NCI-H446 (cell line): ENCODE measurements at places on chromosomes 1 and 21.

DNA sequence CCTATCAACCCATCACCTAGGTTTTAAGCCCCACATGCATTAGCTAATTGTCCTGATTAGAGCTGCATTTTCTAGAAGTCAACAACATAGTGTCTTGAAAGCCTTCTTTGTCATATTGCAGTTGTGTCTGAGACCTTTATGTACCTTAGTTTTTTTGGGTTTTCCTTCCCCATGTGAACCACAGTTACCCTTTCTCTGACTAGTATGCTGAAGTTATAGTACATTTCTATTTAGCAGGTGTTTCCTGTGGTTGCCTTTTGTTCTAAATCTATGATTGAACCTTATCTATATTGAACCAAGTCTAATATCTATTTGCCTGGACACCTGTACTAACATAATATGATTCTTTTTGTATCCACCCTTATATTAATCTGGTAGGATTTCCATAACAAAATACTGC lies 135.6 kb downstream of the ST6GALNAC3 start:
- DNase-seq: no peak

DNA sequence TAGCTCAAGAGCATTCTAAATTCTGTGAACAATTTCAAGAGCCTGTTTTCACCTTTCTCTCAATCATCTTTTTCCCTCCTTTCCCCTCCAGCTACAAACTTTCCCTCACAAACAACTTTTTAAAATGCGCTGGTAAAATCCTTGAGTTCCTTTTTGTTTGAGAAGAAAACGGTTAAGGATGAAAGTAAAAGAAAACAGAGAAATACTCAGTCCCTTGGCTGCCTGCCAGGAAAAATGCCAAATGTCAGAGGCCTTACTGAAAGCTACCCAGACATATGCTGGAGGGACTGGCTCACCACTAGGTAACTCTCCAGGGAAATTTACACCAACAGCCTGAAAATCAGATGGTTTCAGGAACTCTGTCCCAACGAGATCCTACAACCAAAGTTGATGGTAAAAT lies 11.0 kb upstream of the SERBP1 start:
- DNase-seq: peak; percentile 41

DNA sequence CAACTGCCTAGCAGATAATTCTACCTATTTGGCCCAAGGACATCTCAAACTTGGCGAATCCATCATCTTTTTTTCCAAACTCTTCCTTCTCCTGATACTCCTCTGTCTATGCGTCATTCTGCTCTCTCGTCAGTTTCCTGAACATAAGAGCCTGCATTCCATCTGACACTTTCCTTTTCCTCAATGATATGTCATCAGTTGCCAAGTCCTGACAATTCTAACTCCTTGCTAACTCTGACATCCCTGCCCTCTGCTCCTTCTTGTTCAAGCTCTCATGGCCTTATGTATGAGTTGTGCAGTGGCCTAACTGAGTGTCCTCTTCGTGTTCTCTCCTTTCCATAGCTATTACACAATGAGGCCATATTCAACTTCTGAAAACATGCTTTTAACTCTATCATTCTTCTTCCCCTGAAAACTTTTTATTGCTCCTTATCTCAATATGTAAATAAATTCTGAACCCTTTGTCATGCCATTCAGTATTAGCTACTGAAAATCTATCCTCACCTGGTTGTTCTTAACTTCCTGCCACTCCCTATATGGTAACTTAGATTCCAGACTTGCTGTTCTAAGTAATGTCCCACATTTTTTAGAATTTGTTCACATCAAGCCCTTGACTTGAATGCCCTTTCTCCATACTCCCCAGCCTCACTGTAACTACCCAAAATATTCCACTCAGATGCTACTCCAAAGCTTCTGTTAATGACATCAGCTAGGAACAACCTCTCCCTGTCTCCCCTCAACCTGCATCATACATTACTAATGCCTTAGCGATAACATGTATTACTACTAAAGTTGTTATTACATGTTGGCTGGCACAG lies 11.5 kb downstream of the PALMD start:
- no peak for DNase-seq

- DNase-seq: no peak
These were observed 177.0 kb upstream of the KAZN start for GRCh38 chr1:14421295-14421976.

GRCh38 chr1:205326812-205327466 lies 5.4 kb upstream of the NUAK2 start:
- DNase-seq: no peak

GRCh38 chr1:228018961-228019721 lies 12.3 kb downstream of the WNT3A start:
- no peak for DNase-seq

DNA sequence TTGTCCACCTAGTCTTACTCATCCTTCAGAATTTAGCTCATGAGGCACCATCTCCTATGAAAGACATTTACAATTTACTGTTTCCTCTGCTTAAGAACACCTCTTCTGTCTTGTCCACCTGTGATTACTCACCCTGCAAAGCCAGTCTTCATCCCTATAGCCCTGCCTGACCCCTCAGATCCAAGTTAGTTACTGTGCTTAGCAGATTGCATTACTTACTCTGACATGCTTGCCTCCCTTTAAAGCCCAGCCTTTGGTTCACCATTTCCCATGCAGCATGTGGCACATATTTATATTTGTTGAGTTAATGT lies 60.9 kb upstream of the VCAM1 start:
- DNase-seq: no peak

GRCh38 chr1:31523769-31524168 lies 52.5 kb upstream of the TINAGL1 start:
- no peak for DNase-seq

- DNase-seq: no peak
These were observed 247.1 kb downstream of the CHRM3 start for GRCh38 chr1:239633432-239633831.

DNA sequence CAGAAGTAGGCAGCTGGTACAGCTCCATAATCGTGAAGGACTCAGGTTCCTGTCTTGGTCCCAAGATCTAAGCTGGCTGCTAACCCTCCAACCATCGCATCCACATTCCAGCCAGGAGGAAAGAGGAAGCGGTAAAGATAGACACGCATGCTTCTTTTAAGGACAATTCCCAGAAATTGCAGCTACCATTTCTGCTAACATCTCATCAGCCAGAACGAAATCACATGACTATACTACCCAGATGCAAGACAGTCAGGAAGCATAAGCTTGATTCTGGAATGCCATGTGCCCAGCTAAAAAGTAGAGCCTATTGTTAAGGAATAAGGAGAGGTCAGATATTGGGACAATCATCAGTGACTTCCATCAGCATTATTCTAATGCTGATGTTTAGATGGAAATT lies 110.4 kb downstream of the EPHB2 start:
- no peak for DNase-seq

- no peak for DNase-seq
These were observed 3.7 kb downstream of the FBXO42 start for GRCh38 chr1:16348414-16349182.

GRCh38 chr1:43962324-43962723 lies 7.5 kb upstream of the DPH2 start:
- DNase-seq: no peak

DNA sequence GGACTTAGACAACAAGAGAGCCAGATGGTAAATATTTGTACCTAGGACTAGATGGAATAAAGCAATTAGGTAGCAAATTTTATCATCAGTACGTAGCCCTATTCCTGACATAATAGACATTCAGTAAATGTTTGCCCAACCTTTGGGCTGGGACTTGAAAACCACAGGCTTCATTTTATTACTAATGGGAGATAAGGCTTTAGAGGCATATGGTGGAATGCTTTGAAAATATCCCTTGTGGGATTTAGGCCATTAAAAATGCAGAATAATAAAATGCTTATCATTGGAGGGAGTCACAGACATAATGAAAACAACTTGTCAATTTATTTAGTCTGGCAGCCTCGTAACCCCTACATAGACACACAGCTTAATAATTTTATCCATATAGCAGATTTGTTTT lies 296.1 kb upstream of the SPAG17 start:
- DNase-seq: no peak

DNA sequence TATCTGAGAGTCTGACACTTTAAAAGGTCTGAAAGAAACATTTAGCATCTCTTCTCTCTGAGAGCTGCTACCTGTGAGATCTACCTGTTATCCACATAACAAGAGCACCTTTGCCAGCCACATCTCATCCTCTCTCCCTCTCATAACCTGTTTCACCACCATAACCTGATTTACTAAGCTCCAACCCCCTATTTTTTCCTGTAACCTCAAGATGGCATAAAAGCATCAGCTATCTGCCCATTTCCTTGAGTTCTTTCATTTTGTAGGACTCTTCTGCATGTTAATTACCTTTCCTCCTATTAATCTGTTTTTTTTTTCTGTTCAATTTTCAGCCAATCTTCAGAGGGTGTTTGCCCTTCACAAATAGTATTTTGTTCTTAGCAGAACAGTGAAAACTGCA lies 136.5 kb upstream of the KCNK1 start:
- no peak for DNase-seq

DNA sequence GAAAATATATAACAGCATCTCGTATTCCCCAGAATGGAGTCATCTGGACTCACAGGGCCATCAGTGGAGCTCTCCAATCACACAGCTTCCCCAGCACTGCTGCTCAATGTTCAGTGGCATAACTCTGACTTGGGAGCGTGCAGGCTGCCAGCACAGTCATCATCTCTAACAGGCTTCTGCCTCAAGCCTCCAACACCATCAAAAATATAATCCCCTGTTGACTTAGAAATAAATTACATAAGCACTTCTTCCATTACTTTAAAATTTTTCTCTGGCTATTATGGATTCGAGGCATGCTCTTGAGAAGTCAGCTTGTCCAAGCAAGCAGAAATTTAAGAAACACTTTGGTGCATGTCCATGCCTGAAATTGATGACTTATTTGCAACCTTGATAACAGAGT lies 6.2 kb downstream of the DUSP23 start:
- no peak for DNase-seq

DNA sequence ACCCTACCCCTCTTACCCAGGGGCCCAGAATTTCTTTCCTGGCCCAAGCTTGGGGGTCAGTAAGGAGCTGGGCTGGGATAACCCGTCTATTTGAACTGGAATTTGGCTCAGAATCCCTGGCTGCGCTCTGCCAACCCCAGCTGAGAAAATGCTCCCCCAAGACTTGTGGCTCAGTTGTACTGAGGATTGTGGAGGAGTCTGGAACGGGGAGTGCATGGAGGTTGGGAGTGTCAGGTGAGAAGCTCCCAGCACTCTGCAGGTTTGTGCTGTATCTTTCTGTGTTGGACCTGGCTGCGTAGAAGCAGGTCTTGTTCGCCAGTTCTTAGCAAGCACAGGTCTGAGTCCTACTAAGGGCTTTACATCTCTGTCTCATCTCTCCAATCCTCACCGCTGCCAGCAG lies 1.6 kb downstream of the TCEA3 start:
- DNase-seq: no peak

DNA sequence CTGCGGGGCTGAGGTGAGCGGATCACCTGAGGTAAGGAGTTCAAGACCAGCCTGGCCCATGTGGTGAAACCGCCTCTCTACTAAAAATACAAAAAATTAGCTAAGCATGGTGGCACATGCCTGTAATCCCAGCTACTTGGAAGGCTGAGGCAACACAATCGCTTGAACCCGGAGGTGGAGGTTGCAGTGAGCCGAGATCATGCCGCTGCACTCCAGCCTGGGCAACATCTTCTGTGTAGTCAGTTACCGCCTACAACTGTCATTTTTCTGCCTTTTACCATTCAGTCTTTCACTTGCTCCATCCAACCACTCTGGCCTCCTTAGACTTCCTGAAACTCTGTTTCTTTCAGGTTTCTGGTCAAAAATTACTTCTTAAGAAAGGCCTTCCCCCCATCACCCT lies 2.2 kb downstream of the MYCBP start:
- no peak for DNase-seq

GRCh38 chr1:95948023-95948422 lies 714.0 kb downstream of the RWDD3 start:
- DNase-seq: no peak

DNA sequence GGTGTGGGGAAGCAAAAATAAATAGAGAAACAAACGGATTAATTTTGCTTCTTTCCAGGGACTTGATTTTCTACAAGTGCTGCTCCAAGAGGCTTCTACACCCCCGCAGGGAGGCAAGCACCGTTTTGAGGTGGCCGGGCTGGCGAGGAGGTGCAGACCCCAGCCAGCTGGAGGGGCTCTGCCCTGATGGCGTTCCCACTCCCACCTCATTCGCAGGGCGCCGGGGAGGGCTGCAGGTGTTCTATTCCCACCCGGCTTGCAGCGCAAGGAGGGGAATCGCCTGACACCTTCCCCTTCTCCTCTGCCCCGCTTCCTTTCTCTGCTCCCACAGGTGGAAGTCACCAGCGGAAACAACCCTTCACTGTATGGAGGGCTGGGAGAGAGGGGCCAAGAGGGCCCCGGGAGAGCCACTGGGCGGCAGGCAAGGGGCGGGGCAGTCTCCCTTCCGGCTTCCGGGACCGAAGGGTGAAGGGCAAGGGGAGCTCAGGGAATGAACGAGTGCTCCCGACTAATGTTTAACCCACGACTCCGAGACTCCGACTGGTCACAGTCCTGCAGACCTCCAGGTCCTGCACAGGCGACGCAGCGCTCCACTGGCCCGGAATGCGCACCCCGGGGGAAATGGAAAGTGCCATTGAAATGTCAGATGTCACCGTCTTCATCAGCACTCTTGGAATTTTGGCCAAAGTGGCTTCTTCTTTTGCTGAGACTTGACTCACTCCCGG lies 29.1 kb downstream of the TEX35 start:
- no peak for DNase-seq
